ENCODE measurements at places on chromosomes 4 and X.
A peak's percentile ranks its signal among the peaks of the same experiment; 100 is the strongest.

DNA sequence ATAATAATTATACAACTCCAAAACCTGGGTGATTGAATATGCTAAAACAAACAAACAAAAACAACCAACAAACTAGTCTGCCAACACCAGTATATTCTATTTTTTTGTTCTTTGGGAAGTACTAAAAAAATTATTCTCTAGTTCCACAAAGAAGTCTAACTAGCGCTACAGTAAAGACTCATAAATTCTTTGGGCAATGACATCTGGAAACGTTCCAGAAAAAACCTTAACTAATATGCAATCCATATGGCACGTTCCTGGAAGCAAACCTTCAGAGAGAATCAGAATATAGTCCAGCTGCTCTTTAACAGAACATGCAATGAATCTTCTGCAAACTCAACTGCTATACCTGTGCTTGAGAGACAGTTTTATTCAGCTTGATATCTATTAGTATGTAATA lies 500.1 kb downstream of the TRAM1L1 start:
- DNase-seq: no peak

DNA sequence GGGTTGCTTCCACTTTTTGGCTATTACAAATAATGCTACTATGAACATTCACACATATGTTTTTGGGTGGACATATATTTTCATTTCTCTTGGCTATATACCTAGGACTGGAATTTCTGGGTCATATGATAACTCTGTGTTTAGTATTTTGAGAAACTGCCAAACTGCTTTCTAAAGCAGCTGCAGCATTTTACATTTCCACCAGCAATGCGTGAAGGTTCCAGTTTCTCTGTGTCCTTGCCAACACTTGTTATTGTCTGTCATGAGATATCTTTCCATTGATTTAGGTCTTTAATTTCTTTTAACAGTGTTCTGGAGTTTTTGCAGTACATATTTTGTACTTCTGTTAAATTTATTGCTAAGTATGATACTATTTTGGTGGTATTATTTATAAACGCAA lies 48.3 kb downstream of the CLCN5 start:
- DNase-seq: no peak

GRCh38 chr4:51878431-51878830 lies 35.5 kb downstream of the DCUN1D4 start:
- DNase-seq: no peak

DNA sequence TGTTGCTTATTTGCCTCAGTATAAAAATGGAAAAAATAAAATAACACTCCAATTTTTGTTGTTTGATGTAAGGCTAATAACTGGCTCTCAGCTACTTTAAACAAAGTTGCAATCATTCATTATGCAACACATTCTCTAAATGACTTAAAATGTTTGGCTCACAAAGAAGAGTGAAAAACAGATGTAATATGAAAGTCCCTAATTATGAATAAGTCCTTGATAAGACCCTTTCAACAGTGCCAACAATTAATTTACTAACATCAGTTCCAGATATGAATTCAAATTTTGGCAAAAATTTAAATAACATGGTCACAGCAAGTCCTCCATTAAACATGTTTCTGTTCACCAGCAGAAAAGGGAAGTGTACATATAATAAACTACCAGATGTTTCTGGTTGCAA lies 69.8 kb downstream of the PAPSS1 start:
- no peak for DNase-seq

GRCh38 chr4:152563209-152563608 lies 27.3 kb upstream of the FBXW7 start:
- DNase-seq: no peak

DNA sequence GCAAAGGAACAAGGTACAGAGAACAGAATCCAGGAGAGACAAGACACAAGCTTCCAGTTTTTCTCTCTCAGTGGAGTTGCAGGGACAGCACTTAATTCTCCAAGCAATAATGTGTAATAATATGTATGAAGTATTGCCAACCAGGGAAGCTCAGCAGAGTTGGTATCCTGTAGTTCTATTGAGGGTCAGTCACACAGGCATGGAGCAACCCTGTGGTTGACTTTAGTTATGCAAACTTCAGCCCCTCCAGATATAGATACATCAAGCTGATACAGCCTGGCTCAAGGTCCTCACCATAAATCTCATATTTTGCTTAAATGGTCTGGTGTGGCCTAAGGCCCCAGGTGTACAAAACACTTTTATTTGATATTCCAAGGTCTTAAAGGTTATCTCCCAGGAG lies 248.6 kb upstream of the EPHA5 start:
- DNase-seq: no peak

DNA sequence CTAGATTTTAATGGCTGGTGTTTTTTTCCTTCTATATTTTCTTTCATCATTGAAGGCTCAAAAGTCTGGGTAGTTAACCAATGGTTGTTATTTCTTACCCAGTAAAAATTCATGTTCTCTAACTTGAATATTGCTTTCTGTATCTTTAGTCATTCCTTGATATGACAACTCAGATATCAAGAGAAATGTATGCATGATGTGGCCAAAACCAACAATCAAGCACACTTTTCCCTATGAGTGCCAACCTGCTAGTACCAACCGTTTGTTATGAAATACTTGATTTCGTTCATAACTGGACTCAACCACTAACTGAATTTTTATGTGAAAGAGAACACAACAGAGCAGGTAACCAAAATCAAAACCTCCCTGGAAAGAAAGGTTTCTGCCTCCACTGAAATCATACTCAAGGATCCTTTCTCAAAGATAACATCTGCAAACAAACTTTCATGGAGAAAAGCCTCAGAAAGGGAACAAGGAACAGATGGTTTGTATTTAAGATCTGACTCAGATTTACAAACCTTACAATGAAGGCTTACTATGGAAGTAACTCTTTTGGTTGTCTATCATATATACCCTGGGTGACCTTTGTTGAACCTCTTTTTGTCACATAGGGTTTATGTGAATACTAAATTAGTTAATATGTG lies 8.3 kb upstream of the VEGFC start:
- no peak for DNase-seq

GRCh38 chrX:3771766-3772165 lies 58.3 kb upstream of the PRKX start:
- DNase-seq: no peak

DNA sequence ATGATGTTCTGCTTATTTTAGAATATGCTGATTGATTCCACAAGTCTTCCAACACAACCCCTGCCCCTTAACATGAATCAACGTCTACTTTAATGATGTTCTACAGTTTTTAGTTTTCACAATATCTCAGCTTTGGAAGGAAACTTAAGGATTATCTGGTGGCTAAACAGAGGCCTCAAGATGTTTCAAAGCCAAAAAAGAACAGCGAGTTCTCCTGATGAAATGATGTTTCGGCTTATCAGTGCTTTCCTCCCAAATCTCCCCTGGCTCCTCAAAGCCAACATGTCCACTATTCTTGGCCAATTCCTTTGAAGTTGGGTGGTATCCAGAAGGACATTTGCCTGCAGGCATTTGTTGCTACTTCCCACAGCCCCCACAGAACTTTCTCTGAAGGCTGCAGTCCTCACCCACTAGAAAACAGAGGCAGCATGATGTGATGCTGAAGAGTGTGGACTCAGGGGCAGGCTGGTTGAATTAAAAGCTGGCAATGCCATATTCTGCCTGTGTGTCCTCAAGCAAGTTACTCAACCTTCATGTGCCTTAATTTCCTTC lies 87.3 kb downstream of the ADGRG4 start:
- no peak for DNase-seq

DNA sequence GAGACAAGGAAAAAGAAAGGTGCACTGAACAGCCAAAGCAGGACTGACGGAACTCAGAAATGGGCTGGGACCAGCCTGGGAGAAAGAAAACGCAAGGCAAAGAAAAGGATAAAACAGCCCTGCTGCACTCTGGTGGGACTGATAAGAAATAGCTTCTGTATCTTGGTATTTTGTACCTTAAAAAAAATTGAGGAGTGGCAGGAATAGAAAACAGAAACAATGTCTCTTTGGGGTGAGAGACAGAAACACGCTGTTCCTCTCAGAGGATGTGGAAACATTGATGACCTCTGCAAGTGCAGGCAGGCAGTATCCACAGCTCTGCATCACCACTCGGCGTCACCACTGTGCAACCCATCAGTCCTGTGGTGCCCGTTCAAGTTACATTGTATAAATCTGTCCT lies 152.5 kb upstream of the SPRY1 start:
- DNase-seq: peak; percentile 15
